ENCODE measurements at places on chromosomes 1 and 21.

- DNase-seq: no peak
These were observed 47.1 kb downstream of the PTGS2 start for GRCh38 chr1:186633116-186633515.

DNA sequence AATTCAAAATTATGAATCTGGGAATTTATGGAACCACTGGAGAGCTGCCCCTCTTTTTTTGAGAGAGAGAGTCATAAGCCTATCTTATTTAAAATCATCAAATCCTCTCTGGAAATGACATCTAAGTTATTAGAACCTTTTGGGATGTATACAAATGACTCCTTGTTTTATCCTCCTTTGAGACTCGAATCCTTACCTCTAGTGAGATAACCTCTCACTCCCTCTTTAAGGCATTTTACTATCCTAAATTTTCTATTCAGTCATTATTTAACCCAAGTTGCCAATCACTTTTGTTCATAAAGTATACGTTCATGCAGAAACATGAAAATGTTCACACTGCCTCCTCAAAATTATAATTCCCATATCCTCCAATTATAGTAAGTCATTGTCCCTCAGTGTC lies 313.6 kb upstream of the C1orf87 start:
- DNase-seq: no peak

GRCh38 chr21:46561445-46562090 lies 43.3 kb downstream of the S100B start:
- DNase-seq: no peak

DNA sequence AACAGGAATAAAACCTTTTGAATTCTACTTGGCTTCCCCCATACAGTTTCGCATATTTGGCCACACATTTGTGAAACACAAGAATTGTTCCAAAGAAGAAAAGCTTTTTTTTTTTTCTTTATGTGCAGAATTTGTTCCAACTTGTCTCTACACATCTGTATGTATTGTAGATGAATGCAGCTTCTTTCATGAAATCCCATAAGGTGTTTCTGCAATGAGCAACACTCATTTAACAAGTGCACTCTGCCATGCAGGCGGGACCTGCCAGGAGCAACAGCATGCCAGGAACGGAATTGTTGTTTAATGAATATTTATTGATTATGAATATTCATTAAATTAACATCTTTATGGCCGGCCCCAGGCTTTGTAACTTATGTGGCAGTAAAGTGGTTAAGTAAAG lies 1075.0 kb downstream of the TTLL7 start:
- no peak for DNase-seq

- no peak for DNase-seq
These were observed 54.6 kb downstream of the S100B start for GRCh38 chr21:46550116-46550941.

GRCh38 chr1:212643877-212644276 lies 35.3 kb downstream of the ATF3 start:
- no peak for DNase-seq

DNA sequence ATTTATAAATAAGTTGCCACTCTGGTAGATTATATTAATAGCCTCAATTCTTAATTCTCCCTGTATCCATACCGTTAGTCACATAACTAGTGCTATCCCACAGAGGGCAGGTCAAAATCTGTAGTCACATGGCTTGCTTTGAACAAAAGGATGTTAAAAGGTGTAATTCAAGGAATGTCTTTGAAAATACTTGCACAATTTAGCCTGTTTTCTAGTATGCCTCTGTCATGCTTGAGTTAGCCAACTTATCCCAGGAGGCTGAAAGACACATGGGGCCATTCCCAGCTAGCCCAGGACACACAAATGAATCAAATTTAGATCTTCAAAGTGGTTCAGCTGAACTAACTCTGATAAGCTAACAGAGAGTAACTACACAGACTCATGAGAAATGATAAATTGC lies 758.5 kb upstream of the NEGR1 start:
- DNase-seq: no peak

DNA sequence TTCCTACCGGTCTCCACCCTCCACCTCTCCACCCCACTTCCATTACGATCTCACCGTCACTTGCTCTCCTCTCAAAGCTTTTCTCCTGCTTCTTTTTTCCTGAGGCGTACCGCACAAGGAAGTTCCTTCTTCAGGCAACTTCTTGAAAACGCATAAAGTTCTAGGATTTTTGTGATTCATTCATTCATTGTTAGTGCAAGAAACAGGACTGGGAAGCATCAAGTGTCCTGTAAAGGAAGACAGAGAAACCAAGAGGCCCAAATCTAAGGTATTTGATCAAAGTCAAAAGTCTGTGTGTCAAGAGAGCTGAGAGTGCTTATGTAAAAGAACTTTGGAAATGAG lies 1.3 kb upstream of the RCC2 start:
- DNase-seq: no peak

DNA sequence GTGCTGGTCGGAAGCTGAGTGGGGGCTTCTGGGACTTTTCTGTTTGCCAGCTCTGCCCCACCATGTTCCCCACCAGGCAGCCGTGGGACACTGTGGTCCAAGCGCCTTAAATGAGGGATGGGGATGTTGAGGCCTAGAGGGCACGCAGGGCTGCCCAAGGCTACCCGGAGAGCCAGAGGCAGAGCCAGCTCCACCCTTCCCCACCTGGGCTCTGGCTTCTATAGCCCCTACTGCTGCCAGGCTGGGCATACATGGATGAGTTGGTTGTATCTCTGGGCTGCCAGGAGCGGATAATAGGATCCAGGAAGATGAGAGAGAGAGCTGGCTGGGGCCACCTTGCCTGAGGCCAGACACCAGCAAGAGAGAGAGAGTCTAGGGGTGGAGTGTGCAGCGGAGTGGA lies 49.4 kb downstream of the PTPRU start:
- DNase-seq: no peak

DNA sequence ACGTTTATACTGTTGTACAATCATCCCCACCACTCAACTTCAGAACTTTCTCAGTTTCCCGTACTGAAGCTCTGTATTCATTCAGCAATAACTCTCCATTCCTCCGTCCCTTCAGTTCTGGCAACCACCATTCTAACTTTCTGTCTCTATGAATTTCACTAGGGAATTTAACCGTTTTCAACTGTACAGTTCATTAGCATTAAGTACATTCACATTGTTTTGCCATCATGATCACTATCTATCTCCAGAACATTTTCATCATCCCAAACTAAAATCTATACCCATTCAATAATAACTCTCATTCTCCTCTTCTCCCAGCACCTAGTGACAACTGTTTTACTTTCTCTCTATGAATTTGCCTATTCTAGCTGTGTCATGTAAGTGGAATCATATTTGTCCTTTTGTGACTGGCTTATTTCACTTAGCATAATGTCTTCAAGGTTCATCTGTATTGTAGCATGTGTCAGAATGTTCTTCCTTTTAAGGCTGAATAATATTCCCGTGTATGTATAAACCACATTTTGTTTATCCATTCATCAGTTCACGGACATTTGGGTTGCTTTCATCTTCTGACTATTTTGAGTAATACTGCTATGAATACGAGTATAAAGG lies 75.0 kb downstream of the CEP350 start:
- DNase-seq: no peak

DNA sequence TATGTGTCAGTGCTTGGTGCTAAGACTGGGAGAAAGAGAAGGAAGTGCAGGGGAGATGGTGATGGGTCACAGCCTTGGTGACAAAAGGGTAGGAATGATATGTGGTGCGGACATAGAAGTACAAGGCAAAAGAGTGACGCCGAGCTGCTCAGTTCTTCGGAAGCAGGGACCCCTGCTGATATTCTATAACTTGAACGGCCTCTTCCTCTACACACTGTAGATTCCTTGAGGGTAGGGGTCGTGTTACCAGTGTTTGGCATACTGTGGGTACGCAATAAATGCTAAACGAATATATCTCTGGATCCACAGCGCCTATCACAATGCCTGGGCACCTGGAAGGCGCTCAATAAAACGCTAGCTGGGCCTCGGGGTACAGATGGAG lies 488 bp downstream of the DBT start:
- DNase-seq: no peak

DNA sequence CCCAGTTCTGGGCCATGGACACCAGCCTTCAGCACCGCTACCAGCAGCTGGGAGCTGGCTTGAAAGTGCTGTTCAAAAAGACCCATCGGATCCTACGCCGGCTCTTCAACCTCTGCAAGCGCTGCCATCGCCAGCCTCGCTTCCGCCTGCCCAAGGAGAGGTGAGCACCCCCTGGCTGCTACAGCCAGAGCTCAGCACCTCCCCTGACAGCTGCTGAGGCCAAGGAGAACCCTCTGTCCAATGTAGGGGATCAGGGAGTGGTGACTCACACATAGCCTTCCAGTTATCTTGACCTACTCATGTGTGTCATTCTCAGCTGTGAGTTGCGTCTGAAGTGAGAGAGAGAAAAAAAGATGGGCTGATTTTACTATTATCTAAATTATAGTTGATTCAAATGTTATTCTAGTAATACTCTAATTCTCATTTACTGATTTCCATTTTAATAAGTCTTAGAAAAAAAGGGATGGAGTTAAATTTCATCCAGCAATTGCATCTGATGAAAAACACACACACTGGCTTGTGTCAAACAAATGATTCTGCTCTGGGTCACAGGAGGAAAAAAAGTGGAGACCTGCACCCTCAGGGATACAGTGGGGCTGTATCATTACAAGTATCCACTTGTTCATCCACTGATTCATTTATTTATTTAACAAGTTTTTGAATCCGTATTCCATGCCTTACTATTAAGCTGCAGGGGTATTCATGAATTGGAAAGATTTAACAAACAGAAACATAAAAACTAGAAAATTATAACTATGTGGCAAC lies 108.0 kb downstream of the BRINP2 start:
- DNase-seq: no peak

DNA sequence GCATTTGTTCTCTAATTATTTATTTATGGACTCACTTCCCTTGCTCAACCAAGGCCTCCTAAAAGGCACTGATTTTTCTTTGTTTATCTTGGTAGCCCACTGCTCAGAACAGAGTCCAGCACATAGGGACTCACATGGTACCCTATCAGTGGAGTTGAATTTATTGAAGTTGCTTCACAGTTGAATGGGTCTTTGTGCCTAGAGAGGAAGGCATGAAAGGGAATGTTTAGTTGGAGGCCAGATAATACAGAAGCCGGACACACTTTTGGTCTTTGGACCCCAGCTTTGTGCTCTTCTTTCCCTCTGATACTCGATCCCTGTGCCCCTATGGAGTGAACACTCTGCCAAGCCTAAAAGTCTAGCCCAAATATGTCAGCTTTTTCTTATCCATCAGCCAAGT lies 429.0 kb downstream of the PRDM2 start:
- no peak for DNase-seq

DNA sequence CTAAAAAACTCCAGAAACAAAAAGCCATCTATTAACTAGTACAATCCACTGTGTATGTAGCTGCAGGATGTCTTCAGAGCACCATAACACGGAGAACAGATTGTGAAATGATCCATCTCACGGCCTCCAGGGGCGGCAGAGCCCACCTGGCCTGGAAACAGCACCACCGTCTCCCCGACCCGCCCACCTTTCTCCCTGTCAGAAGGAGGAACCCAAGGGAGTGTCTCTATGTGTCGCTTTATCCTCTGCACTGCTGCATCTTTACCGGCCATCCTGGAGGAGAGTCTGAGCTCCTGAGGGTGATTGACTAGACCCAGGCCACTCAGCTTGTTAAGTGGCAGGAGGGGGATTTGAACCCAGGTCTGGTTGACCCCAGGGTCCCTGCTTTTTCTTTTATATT lies 405.0 kb downstream of the MATN1 start:
- no peak for DNase-seq

DNA sequence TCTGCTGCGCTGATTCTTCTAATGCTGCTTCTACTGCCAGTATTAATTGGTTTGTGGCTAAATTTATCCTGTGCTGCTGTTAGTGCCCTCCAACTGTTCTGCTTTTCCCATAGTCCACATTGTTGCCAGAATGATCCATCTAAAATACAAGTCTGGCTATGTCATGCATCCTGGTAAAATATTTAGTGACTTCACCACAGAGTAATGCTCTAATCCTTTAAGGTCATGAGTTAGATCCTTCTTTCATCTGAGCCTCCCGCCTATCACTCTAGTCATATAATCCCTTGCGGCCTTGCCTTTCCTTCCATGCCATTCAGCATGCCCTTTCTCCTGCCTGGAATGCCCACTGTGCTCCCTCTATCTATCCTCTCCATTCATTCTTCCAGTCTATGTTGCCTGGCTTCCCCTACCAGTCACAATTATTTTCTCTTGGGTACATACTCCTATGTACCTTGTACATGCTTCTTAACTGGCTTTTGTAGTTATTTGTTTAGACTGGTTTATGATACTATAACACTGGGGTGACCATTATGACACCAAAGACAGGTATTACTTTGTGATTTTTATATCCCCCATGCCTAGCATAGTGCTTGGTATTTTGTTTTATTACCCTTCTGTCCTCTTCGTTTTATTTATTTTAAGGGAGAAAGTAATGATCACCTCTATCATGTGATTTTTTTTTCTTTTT lies 144.0 kb downstream of the MAGI3 start:
- DNase-seq: no peak

DNA sequence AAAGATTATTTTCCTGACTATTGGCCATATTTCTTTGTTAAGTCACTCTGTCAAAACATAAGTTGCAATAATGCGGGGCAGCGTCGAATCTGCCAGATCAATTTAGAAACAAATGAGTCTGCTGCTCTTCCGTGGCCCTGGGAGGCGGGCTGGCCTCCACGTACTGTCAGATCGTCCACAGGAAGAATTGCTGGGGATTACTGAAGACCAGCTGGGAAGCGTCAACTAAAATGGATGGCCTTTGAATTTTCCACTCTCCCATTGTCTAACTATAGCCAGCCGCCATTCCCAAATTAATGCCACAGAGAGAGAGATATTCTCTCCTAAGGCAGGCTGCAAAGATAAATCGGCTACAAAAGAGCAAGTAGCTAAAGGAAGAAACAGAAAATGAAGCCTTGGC lies 560.2 kb downstream of the SMYD3 start:
- no peak for DNase-seq

DNA sequence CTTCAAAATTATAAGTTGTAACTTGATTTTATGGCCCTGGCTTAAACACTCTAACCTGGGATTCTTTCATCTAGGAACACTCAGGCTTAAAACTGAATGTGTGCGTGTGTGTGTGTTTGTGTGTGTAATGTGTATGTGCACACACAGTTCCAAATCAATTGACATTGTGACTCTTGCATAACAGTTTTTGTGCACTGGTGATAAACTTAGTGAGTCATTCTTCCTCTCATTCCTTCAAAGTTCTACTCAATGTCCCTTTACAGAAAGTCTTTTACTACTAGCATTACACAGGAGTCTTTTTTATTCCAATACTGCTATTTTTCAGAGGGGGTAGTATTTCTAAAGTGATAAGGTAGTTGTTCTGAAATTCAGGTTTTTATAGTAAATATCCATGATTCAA lies 943.6 kb downstream of the KCNT2 start:
- DNase-seq: no peak
